ENCODE measurements at places on chromosomes 2 and 18.
A peak's percentile ranks its signal among the peaks of the same experiment; 100 is the strongest.

GRCh38 chr2:224084266-224084892 is 45.3 kb upstream of the SERPINE2 start:
- no peaks in the 10 kb centered on the region for H3K4me1 ChIP-seq
- H3K4me3 ChIP-seq = no peak overlapping the region
- no peaks in the 10 kb centered on the region for H3K27me3 ChIP-seq
- no peak for DNase-seq

GRCh38 chr2:139031722-139032121 is 251.5 kb upstream of the NXPH2 start:
- no peak overlapping the region for H3K27ac ChIP-seq
- no peaks in the 10 kb centered on the region for H3K4me1 ChIP-seq
- no peaks in the 10 kb centered on the region for H3K36me3 ChIP-seq

- H3K4me3 ChIP-seq = no peak overlapping the region
- no peaks in the 10 kb centered on the region for H3K27me3 ChIP-seq
- H3K4me1 ChIP-seq = peaks cover 74% of the 10 kb centered on the region
- no peaks in the 10 kb centered on the region for H3K36me3 ChIP-seq
Observed at GRCh38 chr18:21074336-21075323, 37.0 kb downstream of the ROCK1 start.

DNA sequence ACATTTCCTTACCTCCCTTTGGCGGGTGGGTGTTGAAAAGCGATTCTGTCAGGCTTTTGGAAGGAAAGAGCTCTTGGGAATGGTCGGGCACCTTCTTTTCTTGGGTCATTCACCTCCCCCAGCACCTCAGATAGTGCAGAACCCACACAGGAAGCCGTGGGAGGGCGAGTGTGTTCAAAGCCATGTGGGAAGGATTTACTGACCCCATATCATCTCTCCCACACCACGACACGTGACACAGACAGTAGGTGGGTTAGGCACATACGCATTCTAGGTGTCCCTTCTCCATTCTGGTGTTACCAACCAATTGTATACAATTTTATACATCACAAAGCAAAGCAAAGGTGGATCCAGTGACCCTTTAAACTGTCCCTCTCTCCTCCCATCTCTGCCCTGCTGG is 263.7 kb upstream of the REV1 start:
- H3K4me1 ChIP-seq = no peaks in the 10 kb centered on the region
- no peak overlapping the region for H3K27ac ChIP-seq
- no peak for DNase-seq
- H3K4me3 ChIP-seq = no peak overlapping the region
- H3K36me3 ChIP-seq = no peaks in the 10 kb centered on the region

- no peaks in the 10 kb centered on the region for H3K4me1 ChIP-seq
- H3K36me3 ChIP-seq = no peaks in the 10 kb centered on the region
- no peaks in the 10 kb centered on the region for H3K27me3 ChIP-seq
- no peak overlapping the region for H3K27ac ChIP-seq
Observed at GRCh38 chr2:13745330-13745729, 887.2 kb upstream of the LRATD1 start.

- no peaks in the 10 kb centered on the region for H3K27me3 ChIP-seq
- no peak for DNase-seq
- no peaks in the 10 kb centered on the region for H3K36me3 ChIP-seq
- no peaks in the 10 kb centered on the region for H3K4me1 ChIP-seq
- no peak overlapping the region for H3K4me3 ChIP-seq
- H3K27ac ChIP-seq = no peak overlapping the region
Observed at GRCh38 chr18:73509460-73509859, 638.2 kb downstream of the FBXO15 start.

GRCh38 chr2:194424683-194425209 is 1232.3 kb upstream of the SLC39A10 start:
- H3K36me3 ChIP-seq = no peaks in the 10 kb centered on the region
- DNase-seq = no peak
- no peak overlapping the region for H3K27ac ChIP-seq
- H3K4me1 ChIP-seq = no peaks in the 10 kb centered on the region

- no peaks in the 10 kb centered on the region for H3K27me3 ChIP-seq
- no peak overlapping the region for H3K4me3 ChIP-seq
Observed at GRCh38 chr18:51568151-51568550, 370.7 kb upstream of the MEX3C start.

DNA sequence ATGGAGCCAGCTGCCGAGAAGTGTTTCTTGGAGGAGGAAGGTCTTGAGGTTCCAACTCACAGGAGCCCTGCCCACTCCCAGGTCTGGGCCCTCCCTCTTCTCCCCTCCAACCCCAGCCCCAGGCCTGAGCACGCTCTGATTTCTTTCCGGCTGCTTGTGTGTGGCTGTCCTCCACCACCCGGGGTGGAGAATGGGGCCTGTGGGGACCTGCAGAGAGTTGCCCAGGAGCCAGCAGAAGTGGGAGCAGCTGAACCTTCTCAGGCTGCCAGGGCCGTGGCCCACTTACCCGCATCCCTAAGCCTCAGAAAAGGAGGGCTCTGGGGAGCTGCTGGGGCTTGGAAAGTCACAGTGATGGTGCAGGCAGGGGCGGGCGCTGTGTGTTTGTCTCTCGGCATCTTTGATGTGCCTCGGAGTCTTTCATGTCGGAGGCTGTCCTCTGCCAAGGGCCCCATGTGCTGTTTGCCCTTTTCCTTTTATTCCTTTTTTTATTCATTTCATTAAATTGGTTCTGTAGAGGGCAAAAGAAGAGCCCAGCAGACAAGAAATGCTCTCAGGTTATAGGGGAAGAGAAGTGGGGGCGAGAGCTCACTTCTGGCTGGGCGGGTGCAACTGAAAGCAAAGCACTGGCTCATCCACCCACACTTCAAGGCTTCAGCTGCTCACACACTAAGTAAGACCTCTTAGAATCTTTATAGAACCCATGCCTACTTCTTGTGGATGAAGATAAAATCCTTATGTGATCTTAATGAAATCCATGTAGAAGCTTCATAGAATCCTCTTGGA is 52.5 kb downstream of the SDC1 start:
- DNase-seq = peak; percentile 76
- H3K4me3 ChIP-seq = no peak overlapping the region
- peak overlapping the region; percentile 17 for H3K27ac ChIP-seq
- H3K4me1 ChIP-seq = no peaks in the 10 kb centered on the region
- H3K36me3 ChIP-seq = no peaks in the 10 kb centered on the region
